ENCODE measurements at places on chromosomes 3 and 15.

- peak; percentile 34 for DNase-seq
Measured at GRCh38 chr15:65902373-65902772, 33.1 kb downstream of the RAB11A start.

GRCh38 chr15:25469377-25469776 lies 30.6 kb upstream of the UBE3A start:
- peak; percentile 71 for DNase-seq

GRCh38 chr3:32814361-32814760 lies 3.4 kb upstream of the TRIM71 start:
- DNase-seq = no peak

DNA sequence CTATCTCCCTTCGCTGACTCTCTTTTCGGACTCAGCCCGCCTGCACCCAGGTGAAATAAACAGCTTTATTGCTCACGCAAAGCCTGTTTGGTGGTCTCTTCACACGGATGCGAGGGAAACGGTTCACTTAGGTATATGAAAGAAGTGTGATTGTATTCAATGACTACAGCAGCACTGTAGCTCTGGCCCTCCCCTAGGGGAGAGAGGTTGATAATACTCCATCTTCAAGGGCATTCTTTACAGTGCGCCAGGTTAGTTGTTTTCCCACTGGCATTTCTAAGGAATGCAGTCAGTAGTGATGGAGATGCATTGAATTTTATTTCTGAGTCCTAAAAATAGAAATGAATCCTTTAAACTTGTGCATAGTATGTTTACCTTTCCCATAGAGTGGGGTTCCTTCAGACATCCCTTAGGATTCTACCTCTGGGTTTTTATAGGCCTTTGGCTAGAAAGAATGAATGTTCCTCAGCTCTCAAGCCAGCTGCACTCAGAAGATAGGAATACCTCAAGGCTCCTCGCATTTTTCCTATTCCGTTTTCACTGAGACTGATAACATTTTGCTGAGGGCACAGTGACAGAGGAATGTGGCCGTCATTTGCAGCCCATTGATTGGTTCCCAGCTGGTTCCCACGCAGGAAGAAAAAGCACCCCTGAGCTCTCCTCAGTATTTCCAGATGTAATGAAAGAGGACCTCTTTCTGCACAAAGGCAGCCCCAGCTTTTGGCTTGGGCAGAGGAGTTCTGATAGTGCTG lies 131.8 kb upstream of the C2CD4B start:
- no peak for DNase-seq

- DNase-seq = no peak
Measured at GRCh38 chr3:127307916-127308315, 20.1 kb upstream of the PRR20G start.

DNA sequence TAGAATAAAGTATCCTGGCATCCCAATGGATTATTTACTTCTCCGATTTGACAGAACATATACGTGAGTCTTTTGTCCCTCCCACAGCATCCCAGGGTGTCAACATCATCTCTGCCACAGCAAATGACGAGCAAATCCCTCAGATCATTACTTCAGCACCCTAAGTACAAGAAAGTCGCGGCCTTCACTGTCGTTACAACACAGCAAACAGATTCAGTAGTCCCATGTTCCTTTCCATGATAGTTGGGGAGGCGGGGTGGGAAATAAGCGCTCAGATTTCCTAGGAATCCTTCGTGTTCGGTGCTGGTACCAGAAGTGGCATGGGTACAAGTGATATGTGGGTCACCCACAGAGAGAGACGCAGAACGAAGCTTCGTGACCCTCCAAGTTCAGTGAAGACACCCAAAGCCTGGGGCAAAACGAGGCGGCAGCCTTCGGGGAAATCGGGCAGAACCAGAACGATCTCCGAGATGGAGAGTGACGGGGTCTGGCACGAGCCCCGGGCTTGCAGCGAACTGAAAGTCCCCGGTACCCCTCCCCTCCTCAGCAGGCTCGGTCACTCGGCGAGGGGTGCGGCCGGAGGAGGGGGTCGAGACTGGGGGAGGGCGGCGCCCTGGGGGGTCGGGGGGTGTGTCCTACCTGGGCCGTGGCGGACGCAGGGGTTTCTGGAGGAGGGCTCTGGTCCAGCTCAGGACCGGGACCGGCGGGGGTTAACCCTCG lies 619 bp downstream of the TTBK2 start:
- peak; percentile 29 for DNase-seq

DNA sequence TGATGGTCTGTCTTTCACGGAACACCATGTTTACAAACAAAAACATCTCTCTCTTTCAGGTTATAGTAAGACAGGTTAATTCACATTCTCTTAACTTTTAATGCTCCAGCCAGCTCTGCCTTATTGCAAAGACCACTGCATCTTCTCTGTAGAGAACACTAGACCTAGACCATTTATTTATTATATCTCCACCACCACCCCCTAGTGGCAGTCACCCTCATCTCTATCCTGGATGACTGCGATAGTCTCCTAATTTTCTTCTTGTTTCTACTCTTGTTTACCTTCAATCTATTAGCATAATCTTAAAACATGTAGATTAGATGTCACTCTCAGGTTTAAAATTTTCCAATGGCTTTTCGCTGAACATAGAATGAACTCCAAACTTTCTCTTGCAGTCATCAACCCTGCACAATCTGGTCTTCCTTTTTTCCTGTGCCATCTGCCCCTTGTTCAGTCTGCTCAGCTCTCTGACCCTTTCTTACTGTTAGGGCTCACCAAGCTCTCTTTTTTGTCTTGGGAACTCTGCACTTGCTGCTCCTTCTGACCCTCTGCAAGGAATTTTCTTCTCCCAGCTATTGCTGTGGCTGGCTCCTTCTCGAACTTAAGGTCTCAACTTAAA lies 155.6 kb downstream of the SQOR start:
- DNase-seq = peak; percentile 7

DNA sequence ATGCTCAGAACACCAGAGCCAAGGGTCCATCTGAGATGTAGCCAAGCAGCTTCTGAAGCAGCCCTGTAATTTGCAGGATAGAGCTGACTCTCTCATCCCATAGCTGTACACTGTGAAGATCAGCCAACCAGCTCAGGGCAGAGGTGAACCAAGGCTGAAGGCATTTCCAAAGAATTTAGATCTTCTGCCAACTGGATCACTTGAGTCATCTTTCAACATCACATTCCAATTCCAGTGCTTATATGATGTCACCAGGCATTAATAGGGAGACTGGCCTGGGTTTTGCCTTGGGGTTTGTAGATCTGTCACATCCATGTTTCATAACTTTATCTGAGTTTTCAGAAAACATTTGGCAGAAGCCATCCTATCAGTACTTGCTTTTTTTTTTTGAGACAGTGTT lies 98.2 kb downstream of the NR2F2 start:
- peak; percentile 89 for DNase-seq

DNA sequence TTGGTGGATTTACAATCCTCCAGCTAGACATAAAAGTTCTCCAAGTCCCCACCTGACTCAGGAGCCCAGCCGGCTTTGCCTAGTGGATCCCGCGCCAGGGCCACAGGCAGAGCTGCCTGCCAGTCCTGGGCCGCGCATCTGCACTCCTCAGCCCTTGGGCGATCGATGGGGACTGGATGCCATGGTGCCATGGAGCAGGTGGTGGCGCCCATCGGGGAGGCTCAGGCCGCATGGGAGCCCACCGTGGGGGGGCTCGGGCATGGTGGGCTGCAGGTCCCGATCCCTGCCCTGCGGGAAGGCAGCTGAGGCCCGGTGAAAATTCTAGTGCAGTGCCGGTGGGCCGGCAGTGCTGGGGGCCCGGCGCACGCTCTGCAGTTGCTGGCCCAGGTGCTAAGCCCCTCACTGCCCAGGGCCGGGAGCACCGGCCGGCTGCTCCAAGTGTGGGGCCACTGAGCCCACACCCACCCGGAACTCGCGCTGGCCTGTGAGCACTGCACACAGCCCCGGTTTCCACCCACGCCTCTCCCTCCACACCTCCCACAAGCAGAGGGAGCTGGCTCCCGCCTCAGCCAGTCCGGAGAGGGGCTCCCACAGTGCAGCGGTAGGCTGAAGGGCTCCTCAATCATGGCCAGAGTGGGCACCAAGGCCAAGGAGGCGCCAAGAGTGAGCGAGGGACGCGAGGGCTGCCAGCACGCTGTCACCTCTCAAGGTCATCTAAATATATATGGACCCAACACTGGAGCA lies 38.8 kb upstream of the IGSF11 start:
- DNase-seq = no peak

- DNase-seq = no peak
Measured at GRCh38 chr3:168066882-168067281, 28.8 kb downstream of the GOLIM4 start.

- DNase-seq = no peak
Measured at GRCh38 chr3:14523792-14524191, 16.4 kb downstream of the GRIP2 start.

DNA sequence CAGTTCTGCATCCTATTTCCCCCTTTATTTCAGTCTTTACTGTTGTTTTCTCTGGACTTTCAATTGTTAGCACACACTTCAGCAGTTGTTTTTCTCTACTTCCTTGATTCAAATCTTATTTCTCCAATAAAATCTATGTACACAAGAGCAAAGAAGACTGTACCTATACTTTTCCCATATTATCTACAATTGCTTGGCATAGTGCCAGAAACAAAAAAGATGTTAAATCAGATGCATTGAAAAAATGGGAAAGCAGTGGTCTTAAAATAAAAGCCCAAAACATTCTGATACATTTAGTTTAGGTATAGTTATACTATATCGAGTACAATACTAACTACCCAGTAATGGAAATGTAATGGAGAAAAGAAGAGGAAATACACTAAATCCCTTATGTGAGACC lies 265.1 kb downstream of the UBE2E2 start:
- no peak for DNase-seq

DNA sequence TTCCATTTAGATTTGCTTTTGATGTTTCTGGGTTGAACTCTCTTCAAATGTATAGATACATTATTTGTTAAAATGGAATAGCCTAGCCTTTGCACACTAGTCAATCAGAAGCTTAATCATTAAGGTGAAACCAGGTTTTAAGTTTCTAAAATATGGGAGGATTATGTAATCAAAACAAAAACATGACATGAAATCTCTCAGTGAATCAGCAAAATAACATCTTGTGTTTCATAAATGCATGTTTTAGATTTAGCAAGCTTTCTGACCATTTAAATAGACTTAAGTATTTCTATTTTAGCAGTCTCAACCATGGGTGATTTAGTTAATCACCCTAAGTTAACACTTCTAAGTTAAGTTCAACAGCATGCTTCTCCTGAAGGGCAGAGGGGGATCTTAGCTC lies 11.3 kb downstream of the GTF2E1 start:
- DNase-seq = no peak

DNA sequence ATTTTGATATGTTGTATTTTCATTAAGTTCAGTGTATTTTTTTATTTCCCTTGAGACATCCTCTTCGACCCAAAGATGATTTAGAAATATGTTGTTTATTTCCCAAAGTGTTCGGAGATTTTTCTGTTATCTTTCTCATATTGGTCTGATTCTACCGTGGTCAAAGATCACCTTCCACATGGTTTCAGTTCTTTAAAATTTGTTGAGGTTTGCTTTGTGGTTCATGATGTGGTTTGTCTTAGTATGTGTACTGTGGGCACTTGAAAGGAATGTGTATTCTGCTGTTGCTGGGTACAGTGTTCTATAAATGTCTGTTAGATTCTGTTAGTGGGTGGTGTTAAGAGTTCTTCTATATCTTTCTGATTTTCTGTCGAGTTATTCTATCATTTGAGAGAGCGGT lies 103.4 kb upstream of the FHIT start:
- DNase-seq = no peak

DNA sequence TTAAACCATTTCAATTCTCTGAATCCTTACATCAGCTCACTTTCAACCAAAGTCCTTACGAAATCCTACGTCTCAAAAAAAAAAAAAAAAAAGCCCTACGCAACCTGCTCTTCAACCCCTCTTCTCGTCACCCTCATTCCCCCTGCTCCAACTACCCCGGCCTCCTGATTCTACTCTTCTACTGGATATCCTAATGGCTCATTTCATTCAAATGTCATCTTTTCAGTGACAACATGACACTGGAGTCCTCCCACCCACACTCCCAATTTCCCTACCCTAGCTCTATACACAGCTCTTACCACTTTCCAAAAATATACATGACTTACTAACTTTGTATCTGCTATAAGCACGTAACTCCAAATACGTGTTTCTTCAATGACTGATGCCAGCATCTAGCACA lies 11.5 kb downstream of the UBP1 start:
- no peak for DNase-seq

- peak; percentile 87 for DNase-seq
Measured at GRCh38 chr3:33211444-33211843, 7.2 kb downstream of the SUSD5 start.

- no peak for DNase-seq
Measured at GRCh38 chr3:49171775-49172500, 540 bp downstream of the KLHDC8B start.

DNA sequence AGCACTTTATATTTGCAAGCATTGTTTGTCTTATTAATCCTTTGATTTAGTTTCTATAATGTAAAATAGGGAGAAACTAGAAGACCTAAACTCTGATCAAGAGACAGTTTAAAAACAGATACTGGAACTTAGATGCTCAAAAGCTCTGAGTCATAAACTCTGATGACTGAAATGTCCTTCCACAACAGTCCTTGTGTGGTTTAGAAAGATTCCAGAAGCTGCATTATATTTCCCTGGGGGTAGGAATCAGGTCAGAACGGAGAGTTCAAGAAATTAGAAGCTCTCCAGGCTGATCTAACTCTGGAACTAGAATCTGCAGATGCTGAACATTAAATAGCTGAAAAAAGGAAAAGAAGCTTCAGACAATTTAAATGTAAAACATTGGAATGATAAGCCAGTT lies 18.3 kb upstream of the ONECUT1 start:
- peak; percentile 48 for DNase-seq

- DNase-seq = no peak
Measured at GRCh38 chr15:77759896-77760592, 127.3 kb upstream of the LINGO1 start.

DNA sequence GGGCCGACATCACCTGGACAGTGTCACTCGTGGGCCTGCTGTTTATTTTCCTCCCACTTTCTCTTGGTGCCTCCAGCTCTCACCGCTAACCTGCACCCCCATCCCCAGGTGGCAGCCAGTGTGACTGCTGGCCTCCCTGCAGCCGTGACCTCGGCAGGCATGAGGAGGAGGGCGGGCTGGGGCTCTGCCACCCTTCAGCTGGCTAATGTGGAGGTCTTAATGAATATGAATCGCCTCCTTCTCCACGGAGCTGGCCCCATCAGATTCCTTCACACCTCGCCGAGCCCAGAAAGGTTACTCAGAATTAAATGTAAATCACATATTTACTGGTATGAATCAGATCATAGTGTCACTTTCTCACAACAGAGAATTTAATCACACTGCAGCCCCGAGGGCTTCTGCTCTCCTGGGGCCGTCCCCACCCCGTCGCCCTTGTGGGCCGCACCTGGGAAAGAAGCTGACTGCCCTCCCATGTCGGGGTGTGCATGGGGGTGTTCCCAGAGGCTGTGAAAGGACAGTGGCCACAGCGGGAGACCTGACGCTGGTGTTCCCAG lies 171.1 kb upstream of the TLE3 start:
- peak; percentile 39 for DNase-seq

DNA sequence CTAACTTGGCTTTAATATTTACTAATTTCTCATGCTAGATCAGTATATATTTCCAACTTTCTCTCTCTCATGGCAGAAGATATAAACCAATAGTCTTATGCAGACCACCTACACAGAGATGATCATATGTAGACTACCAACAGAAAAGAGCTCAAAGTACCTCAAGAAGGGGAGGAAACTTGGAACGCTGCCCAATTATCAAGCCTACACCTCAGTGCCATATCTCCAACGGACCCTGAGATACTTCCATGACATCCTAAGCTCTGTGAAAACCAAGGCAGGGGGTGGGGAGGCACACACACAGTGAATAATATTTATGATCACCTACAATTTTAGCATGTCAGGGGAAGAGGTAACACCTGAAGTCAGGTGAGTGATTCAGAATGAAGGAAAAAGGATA lies 100.6 kb downstream of the STAG1 start:
- DNase-seq = no peak
